ENCODE measurements at places on chromosomes 4 and X. TPM values are rescaled to one million over a fixed set of nuclear protein-coding genes. Genes with fewer than 3 reads are reported as not detected.

GRCh38 chr4:149980941-149981340 lies 97.3 kb upstream of the DCLK2 start:
- peak; percentile 64 for DNase-seq

DNA sequence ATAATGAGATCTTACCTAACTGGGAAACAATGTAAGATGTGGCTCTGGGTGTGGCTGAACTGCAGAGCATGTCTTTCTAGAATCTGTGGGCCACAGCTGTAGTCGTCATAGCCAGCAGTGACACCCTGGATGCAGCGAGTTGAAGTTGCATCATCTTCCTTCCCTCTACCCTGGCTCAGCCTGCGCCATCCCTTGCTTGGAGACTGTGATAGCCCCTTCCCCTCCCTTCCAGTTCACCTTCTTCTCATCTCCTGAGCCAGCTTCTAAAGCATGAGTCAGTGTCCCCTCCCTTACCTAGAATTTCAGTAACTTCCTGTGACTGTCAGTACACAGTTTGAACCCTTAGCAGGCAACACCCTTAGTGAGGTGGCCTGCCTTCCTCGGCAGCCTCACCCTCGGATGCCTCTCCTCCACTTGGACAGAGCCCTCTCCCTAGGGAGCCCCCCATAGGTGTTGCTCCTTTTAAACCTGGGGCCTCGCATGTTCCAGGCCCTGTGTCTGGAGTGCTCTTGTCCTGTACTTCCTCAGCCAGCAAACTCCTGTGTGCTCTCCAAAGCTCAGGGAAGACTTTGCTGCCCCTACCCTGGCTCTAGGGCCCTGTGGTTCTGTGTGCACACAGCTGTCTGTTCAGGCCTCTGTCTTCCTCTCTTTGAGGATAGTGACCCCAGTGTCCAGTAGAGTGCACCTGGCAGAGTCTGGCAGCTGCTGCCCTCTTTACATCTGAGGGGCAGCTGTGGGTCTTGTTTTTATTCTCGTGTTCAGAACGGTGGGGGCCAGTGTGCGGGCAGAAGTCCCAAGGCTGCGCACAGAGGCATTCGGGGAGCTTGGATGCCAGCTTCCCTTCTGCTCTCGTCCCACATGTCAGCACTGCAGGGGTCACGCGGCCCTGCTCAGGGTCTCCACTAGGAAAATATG lies 43.7 kb upstream of the TADA2B start:
- DNase-seq, result no peak

- peak; percentile 29 for DNase-seq
Observed at GRCh38 chrX:51837921-51838320, 55.5 kb upstream of the MAGED1 start.

- DNase-seq, result no peak
Observed at GRCh38 chr4:113383111-113383785, 333.8 kb downstream of the ANK2 start.

- no peak for DNase-seq
Observed at GRCh38 chrX:77342004-77342403, 105.2 kb upstream of the FGF16 start.

- DNase-seq, result no peak
Observed at GRCh38 chr4:123783921-123784320, 387.3 kb downstream of the SPRY1 start.

DNA sequence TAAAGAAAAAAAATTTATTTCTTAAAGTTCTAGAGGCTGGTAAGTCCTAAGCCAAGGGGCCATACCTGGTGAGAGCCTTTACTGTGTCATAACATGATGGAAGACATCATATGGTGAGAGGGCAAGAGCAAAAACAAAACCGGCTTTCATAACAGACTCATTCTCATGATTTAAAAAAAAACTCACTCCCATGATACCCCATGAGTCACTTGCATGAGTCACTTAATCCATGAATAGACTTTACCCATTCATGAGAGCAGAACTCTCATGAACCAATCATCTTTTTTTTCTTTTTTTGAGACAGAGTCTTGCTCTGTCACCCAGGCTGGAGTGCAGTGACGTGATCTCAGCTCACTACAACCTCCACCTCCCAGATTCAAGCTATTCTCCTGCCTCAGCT lies 369.7 kb upstream of the DIAPH2 start:
- peak; percentile 84 for DNase-seq

- no peak for DNase-seq
Observed at GRCh38 chr4:60619531-60620305, 580.4 kb upstream of the ADGRL3 start.

- no peak for DNase-seq
Observed at GRCh38 chrX:34813618-34814017, 129.0 kb upstream of the FAM47B start.

DNA sequence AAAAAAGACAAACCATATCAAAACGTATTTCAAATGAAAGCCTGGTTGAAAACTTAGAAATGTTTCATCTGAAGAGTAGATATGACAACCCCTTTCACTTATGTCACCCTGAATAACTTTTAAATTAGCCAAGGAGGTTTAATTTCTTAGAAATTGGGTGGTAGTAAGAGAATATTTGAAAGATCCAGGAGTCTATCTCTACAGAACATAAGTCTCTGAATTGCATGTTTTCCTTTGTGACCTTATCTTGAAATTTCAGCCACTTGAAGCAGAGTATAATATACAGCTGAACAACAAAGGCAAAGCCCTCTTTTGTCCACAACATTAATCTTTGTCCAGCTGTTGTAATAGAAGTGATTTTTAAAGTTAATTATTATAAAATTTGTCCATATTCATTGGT lies 49.5 kb downstream of the TMEM154 start:
- no peak for DNase-seq

DNA sequence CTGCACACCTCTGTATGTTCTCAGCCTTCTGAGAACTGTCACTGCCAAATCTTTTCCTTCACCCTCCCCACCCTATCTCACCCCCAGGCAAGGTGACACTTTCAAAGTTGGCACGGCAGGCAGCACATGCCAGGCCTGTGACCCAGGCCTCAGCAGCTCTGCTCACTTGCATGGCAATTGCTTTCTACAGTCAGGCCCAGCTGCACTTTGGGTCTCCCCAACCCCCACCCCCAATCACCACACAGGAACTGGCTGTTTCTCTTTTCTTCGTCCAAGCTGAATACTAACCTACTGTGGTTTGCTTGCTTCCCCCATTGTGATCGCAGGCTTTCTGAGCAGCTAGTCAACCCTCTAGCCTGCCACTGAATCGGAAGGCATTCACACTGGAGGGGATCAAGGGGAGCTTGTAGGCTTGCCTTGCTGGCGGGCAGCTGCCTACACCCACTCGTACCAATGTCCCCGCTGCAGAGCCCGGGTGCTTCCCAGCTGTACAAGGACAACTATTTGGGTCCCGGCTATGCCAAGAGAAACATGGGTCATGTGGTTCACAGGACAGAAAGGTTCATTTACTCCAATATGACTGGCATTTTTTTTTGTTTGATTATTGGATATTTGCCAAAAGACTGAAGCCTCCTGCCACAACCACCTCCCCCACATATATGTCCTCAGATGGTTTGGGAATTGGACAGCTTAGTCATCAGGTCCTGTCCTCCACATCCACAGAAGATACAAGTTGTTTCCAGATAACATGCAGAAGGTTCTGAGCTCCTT lies 28.1 kb downstream of the SLC25A43 start:
- peak; percentile 0 for DNase-seq

DNA sequence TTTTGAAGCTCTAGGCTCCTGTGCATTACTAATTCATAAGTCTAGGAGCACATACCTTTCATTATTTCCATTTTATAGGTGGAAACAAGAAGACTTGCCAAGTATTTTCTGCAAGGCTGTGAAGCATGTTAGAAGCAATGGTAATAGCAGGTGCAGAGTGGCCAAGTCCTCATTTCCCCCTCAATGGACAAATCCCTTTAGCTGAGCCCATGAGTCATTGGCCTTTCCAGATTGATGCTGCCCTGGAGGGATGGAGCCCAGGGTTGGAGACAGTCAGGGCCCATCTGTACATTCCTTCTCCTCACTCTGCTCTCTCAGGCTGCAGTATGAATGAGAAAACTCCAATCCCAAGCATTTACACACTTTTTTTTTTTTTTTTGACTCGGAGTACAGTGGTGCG lies 6.6 kb downstream of the MGST2 start:
- no peak for DNase-seq

The HPF1 gene
- total RNA-seq, result 30.6 TPM

The INTU gene
- total RNA-seq, result 2.8 TPM
